ENCODE measurements at places on chromosomes 12 and 14. TPM values are rescaled to one million over a fixed set of nuclear protein-coding genes. Genes with fewer than 3 reads are reported as not detected.
A peak's percentile ranks its signal among the peaks of the same experiment; 100 is the strongest.

GRCh38 chr12:26319511-26319910, 124.1 kb downstream of the SSPN start:
- H3K27ac ChIP-seq, result no peak overlapping the region
- H3K27me3 ChIP-seq, result peaks cover 23% of the 10 kb centered on the region
- H3K4me1 ChIP-seq, result peaks cover 7% of the 10 kb centered on the region
- DNase-seq, result no peak
- no peak overlapping the region for H3K4me3 ChIP-seq

- no peak overlapping the region for H3K4me3 ChIP-seq
- no peaks in the 10 kb centered on the region for H3K36me3 ChIP-seq
- no peak for DNase-seq
- H3K4me1 ChIP-seq, result no peaks in the 10 kb centered on the region
- H3K27me3 ChIP-seq, result peaks cover 14% of the 10 kb centered on the region
- H3K27ac ChIP-seq, result no peak overlapping the region
These were observed 168.0 kb upstream of the RTL1 start for GRCh38 chr14:101071493-101071906.

SYNDIG1L gene
- total RNA-seq, result not detected

- peak; percentile 83 for DNase-seq
- H3K27me3 ChIP-seq, result no peaks in the 10 kb centered on the region
These were observed 172.8 kb downstream of the ETV6 start for GRCh38 chr12:11822081-11822834.

DNA sequence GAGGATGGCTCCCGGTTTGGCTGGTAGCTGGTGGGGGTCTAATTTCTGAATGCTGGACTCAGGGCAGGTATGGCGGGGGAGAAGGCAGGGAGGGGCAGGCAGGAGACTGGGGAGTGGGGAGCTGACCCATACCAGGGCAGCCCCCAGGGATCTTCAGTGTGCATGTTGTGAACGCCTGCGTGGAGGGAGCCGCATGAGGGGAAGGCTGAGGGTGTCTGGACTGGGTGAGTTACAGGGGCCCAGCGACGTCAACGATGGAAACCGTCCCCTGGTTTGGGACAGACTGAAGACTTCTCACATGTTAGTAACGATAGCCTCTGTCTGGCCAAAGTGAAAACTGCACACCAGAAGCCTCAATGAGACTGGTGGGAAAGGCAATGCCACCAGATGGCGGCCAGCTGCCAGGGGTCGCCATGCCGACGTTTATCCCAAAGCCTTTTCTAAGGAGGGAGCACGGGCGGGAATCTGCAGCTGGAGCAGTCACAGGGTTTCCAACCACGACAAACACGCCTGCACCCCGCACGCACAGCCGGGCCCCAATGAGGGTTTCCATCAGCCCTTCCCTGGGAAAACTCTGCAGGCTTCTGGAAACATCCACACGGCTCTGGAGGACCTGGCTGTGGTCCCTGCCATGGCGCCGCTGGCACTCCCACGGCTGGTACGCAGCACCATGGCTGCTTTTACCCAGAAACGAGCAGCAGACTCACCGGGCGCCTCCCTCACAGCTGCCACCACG, 14.0 kb downstream of the PGAM5 start:
- peak overlapping the region; percentile 1 for H3K27ac ChIP-seq
- peaks cover 5% of the 10 kb centered on the region for H3K4me1 ChIP-seq
- no peak for DNase-seq
- peaks cover 58% of the 10 kb centered on the region for H3K36me3 ChIP-seq

HOXC9 gene
- not detected for total RNA-seq

- H3K4me1 ChIP-seq, result no peaks in the 10 kb centered on the region
- H3K4me3 ChIP-seq, result no peak overlapping the region
These were observed 82.1 kb downstream of the AVPR1A start for GRCh38 chr12:63068857-63069442.

- no peaks in the 10 kb centered on the region for H3K27me3 ChIP-seq
- no peak for DNase-seq
- H3K27ac ChIP-seq, result no peak overlapping the region
- no peak overlapping the region for H3K4me3 ChIP-seq
- H3K36me3 ChIP-seq, result peaks cover 8% of the 10 kb centered on the region
These were observed 49.4 kb downstream of the SPPL3 start for GRCh38 chr12:120854804-120855203.

DNA sequence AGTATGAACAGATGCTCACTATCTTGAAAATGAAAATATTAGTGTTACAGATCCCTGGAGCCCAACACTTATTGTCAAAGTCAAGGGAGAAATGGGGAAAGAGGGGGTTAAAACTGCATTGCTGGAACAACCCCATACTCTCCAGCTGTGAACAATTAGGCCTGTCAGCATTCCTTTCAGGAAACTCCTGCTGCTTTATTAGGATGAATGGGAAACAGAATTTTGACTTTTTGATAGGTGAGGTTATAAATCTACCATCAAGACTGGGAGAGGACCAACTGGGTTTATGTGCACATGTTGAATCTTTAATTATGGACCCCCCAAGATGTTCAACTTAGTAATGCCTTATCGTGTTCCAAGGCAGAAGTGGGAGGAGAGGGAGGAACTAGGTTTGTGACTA, 85.0 kb downstream of the TMTC1 start:
- DNase-seq, result no peak
- no peak overlapping the region for H3K4me3 ChIP-seq
- no peaks in the 10 kb centered on the region for H3K4me1 ChIP-seq
- H3K27me3 ChIP-seq, result peaks cover 5% of the 10 kb centered on the region
- H3K36me3 ChIP-seq, result no peaks in the 10 kb centered on the region

KCNC2 gene
- not detected for total RNA-seq

LRCOL1 gene
- total RNA-seq, result not detected

GRCh38 chr12:123948796-123949769, 23.5 kb downstream of the CCDC92 start:
- H3K27me3 ChIP-seq, result no peaks in the 10 kb centered on the region
- H3K4me3 ChIP-seq, result no peak overlapping the region
- DNase-seq, result no peak
- no peaks in the 10 kb centered on the region for H3K4me1 ChIP-seq
- H3K27ac ChIP-seq, result no peak overlapping the region
- no peaks in the 10 kb centered on the region for H3K36me3 ChIP-seq

DNA sequence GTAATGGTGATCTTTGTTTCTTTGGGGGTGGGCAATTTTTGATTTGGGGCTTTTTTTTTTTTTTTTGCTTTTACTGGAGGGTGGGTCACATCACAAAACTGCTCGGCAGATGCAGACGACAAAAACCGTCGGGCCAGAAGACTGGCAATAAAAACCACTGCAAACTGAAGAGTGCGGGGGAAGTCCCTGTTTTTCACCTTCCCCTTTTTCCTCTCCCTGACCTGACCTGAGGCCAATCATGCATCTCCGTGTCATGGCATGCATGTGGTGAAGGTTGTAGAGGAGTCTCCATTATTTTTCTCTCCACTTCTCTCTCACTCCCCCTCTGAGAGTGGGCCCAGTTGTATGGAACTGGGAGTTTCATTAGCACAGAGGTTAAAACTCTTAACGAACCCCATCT, 57.5 kb downstream of the AP5M1 start:
- DNase-seq, result no peak
- H3K4me1 ChIP-seq, result no peaks in the 10 kb centered on the region
- peaks cover 4% of the 10 kb centered on the region for H3K27me3 ChIP-seq
- H3K36me3 ChIP-seq, result no peaks in the 10 kb centered on the region
- no peak overlapping the region for H3K27ac ChIP-seq

EIF2S3B gene
- 3.1 TPM for total RNA-seq

DNA sequence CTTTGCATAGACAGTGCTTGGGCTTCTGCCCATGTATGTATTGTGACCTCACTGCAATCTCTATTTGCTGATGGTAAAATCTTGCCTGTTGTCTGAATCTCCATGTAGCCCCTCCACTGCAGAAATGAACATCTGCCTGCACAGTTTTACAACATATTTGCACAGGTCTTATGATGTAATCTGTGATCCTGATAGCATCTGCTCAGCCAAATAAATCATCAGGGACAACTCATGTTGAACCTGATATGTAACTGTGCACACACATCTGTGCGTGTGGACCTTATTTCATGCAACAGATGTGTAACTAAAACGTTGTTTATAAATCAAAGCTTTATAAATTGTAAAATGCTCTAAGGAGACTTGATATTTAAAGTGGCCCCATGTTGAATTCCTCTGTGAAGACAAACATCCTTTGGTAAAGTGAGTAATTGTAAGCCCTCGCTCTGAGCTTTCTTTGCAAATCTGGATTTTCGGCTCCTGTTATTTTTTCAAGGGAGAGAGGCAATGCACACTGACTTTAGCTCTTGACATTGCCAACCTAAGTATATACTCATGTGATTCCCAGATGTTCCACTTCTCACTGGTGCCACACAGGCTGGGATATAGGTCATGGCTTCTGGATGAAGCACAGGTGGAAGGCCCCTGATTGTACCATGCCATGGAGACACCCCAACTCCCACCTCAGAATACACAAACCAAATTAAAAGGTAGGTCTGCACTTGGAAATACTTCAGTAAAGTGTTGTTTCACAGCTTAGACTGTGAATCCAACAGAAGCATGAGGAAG, 371.3 kb downstream of the GRIN2B start:
- H3K36me3 ChIP-seq, result no peaks in the 10 kb centered on the region
- no peaks in the 10 kb centered on the region for H3K27me3 ChIP-seq
- H3K4me3 ChIP-seq, result no peak overlapping the region
- H3K27ac ChIP-seq, result no peak overlapping the region

KRT78 gene
- total RNA-seq, result not detected

GRCh38 chr12:60278209-60278608, 682.4 kb downstream of the SLC16A7 start:
- no peaks in the 10 kb centered on the region for H3K27me3 ChIP-seq

- no peak overlapping the region for H3K27ac ChIP-seq
- peaks cover 4% of the 10 kb centered on the region for H3K36me3 ChIP-seq
- no peaks in the 10 kb centered on the region for H3K27me3 ChIP-seq
- DNase-seq, result peak; percentile 62
- H3K4me1 ChIP-seq, result peaks cover 6% of the 10 kb centered on the region
- H3K4me3 ChIP-seq, result no peak overlapping the region
These were observed 63.2 kb downstream of the ERGIC2 start for GRCh38 chr12:29317556-29318363.

GRCh38 chr14:39733741-39734140, 301.5 kb upstream of the FBXO33 start:
- H3K27me3 ChIP-seq, result no peaks in the 10 kb centered on the region
- H3K4me3 ChIP-seq, result no peak overlapping the region
- no peaks in the 10 kb centered on the region for H3K4me1 ChIP-seq
- no peaks in the 10 kb centered on the region for H3K36me3 ChIP-seq
- no peak overlapping the region for H3K27ac ChIP-seq

FAM186B gene
- total RNA-seq, result 0.12 TPM

CARMIL3 gene
- total RNA-seq, result 0.99 TPM

NRDE2 gene
- total RNA-seq, result 22.0 TPM

KLRK1 gene
- total RNA-seq, result 0.35 TPM

GRCh38 chr12:67280088-67280487, 10.9 kb downstream of the CAND1 start:
- DNase-seq, result no peak
- H3K4me1 ChIP-seq, result peaks cover 65% of the 10 kb centered on the region

DNA sequence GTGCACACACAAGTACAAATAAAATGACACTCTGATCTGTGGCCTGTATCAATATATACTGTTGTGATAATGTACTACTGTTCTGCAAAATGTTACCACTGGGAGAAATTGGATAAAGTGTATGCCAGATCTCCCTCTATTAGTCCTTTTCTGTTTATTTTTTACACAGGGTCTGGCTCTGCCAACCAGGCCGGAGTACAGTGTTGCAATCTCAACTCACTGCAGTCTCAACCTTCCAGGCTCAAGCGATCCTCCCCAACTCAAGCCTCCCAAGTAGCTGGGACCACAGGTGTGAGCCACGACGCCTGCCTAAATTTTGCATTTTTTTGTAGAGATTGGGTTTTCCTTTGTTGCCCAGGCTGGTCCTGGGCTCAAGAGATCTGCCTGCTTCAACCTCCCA, 1.9 kb downstream of the NT5DC3 start:
- H3K27me3 ChIP-seq, result no peaks in the 10 kb centered on the region
- H3K36me3 ChIP-seq, result peaks cover 13% of the 10 kb centered on the region
- H3K4me1 ChIP-seq, result peaks cover 21% of the 10 kb centered on the region
- H3K4me3 ChIP-seq, result no peak overlapping the region

GRCh38 chr14:79093531-79093930, 923.4 kb downstream of the NRXN3 start:
- H3K4me1 ChIP-seq, result no peaks in the 10 kb centered on the region
- DNase-seq, result no peak
- no peaks in the 10 kb centered on the region for H3K36me3 ChIP-seq
- no peak overlapping the region for H3K27ac ChIP-seq
- no peak overlapping the region for H3K4me3 ChIP-seq

NELL2 gene
- 61.9 TPM for total RNA-seq

DNA sequence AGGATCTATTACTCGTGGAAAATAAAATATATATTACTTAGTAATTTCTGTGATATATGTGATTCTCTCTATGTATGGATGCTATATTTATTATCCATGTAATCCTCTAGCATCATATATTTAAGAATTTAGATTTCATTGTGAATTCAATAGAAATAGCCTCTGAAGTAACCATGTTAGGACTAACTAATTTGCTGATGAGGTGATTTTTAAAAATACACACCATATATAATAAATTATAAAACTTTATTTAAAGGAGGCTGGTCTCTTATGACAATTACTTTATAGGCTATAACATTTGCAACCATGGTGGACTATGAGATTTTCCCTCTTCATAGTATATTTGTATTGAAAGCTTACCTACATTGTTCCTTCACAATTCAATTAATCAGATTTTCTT, 424.9 kb upstream of the MGAT4C start:
- DNase-seq, result no peak
- no peaks in the 10 kb centered on the region for H3K27me3 ChIP-seq
- no peak overlapping the region for H3K4me3 ChIP-seq
- H3K4me1 ChIP-seq, result no peaks in the 10 kb centered on the region

EPS8 gene
- total RNA-seq, result 5.6 TPM

EPYC gene
- not detected for total RNA-seq
